ENCODE measurements at places on chromosomes 4 and X.

- no peak overlapping the region for H3K4me3 ChIP-seq
- no peaks in the 10 kb centered on the region for H3K4me1 ChIP-seq
- no peaks in the 10 kb centered on the region for H3K27me3 ChIP-seq
- H3K27ac ChIP-seq = no peak overlapping the region
These were observed 108.3 kb upstream of the DIAPH2 start for GRCh38 chrX:96576368-96576767.

DNA sequence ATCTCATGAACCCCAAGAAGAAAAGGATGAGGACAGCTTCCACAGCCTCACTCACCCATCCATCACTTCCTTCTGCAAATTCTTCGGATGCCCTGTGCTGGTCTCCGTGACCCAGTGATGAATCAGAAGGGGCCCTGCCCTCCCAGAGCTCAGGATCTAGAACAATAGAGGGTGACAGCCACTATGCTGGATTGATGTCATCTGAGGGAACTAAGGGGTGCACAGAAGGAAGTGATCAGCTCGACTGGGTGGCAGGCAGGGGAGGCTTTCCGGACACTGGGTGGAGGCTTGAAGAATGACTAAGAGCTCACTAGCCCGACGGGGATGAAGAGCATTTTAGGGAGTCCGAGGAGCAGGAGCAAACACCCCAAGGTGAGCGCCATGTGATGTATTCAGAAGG, 1.4 kb upstream of the ZNF185 start:
- no peak for DNase-seq
- peaks cover 12% of the 10 kb centered on the region for H3K27me3 ChIP-seq
- no peak overlapping the region for H3K27ac ChIP-seq
- H3K4me3 ChIP-seq = no peak overlapping the region
- no peaks in the 10 kb centered on the region for H3K36me3 ChIP-seq

DNA sequence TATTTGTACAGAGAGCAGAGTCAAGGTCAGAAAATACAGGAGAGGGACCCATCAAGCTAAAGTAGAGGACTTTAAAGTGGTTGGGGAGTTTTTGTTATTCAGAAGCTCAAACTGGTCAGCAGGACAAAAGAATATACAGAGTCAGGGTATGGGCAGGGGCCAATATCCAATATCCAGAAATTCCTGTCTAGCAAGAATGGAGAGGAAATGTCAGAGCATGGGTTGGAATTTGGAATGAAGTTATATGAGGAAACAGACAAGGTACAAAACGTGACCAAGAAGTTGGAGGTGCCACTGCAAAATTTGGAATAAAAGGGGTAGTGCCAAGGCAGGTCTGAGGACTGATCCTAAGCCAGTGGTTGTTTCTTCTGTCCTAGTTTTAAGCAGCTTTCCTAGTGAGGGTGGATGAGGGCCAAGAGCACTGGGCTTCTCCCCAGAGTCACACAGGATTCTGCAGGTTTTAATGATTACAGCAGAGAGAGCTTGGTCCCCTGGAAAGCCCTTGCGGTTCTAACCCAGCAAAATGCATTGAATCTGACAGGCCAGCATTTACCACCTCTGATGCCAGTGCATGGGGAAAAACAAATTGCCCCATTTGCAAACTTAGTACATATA, 304.7 kb upstream of the FTHL17 start:
- no peaks in the 10 kb centered on the region for H3K36me3 ChIP-seq
- DNase-seq = no peak
- no peak overlapping the region for H3K27ac ChIP-seq
- no peaks in the 10 kb centered on the region for H3K27me3 ChIP-seq

DNA sequence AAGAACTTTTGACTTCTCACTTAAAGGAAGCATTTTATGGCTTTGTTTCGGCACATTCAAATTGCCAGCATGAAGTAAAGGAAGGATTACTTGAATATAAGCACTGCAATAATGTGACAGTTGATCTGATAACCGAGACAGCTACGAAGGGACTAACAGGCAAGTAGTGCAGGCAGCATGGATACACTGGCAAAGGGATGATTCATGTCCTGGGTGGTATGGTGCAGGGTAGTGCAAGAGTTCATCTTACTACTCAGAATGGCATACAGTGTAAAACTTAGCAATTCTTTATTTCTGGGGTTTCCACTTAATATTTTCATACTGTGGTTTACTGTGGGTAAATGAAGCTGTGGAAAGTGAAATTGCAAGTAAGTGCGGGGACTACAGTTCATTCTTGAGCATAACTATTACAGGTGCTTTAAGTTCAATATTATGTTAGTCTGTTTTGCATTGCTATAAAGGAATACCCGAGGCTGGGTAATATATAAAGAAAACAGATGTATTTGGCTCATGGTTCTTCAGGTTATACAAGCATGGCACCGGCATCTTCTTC, 611.8 kb downstream of the SPOCK3 start:
- H3K4me3 ChIP-seq = no peak overlapping the region
- H3K36me3 ChIP-seq = no peaks in the 10 kb centered on the region
- DNase-seq = no peak
- H3K27me3 ChIP-seq = no peaks in the 10 kb centered on the region
- no peaks in the 10 kb centered on the region for H3K4me1 ChIP-seq

DNA sequence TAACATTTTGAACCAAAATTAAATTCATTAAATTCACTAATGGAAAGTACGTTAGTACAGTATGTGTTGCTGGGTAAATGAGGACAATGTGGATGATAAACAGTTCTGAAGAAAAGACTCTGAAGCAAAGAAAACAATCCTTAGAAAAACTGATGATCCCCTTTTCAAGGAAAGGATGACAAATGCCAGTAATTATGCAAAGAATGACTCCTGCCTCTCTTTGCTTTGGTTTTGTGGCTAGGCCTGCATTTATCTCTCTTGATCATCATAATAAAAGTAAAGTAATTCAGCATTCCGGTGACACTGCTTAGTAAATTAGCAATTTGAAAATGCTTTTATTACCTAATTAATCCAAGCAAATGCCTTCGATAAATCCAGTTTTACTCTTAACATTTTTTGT, 652.2 kb upstream of the DIPK2B start:
- H3K4me1 ChIP-seq = peaks cover 2% of the 10 kb centered on the region
- H3K4me3 ChIP-seq = no peak overlapping the region
- peaks cover 3% of the 10 kb centered on the region for H3K36me3 ChIP-seq
- H3K27ac ChIP-seq = no peak overlapping the region

DNA sequence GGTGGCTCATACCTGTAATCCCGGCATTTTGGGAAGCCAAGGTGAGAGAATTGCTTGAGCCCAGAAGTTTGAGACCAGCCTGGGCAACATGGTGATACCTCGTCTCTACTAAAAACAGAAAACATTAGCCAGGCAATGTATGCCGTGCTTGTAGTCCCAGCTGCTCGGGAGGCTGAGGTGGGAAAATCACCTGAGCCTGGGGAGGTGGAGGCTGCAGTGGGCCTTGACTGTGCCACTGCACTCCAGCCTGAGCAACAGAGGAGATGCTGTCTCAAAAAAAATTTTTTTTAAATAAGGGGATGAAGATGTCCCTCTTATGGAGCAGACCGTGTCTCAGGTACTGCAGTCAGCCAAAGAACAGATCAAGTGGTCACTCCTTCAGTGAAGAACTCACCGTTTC, 13.5 kb downstream of the CTAG1B start:
- peaks cover 5% of the 10 kb centered on the region for H3K27me3 ChIP-seq
- H3K4me1 ChIP-seq = no peaks in the 10 kb centered on the region
- no peak for DNase-seq
- no peak overlapping the region for H3K4me3 ChIP-seq
- no peak overlapping the region for H3K27ac ChIP-seq
- H3K36me3 ChIP-seq = no peaks in the 10 kb centered on the region

- H3K27me3 ChIP-seq = no peaks in the 10 kb centered on the region
- H3K36me3 ChIP-seq = no peaks in the 10 kb centered on the region
- H3K27ac ChIP-seq = no peak overlapping the region
- peaks cover 10% of the 10 kb centered on the region for H3K4me1 ChIP-seq
These were observed 33.3 kb downstream of the APBB2 start for GRCh38 chr4:41181037-41181436.

DNA sequence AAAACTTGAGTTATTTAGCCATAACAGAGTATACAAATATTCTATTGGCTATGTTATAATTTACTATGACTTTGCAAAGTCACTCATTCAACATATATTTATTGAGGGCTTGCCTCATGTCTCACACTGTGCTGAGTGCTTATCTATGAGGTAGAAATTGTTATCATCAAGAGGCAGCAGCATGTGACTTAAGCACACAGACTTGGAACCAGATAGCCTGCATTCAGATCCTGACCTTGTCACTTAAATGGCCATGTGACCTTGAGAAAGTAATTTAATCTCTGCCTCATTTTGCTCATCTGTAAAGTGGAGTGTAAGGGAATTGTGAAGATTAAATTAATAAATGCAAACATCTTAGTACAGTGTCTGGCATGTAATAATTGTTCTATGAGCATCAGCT, 10.1 kb upstream of the EXOSC9 start:
- H3K36me3 ChIP-seq = no peaks in the 10 kb centered on the region
- peaks cover 26% of the 10 kb centered on the region for H3K4me1 ChIP-seq
- no peaks in the 10 kb centered on the region for H3K27me3 ChIP-seq
- DNase-seq = peak; percentile 40

GRCh38 chr4:141140391-141141200, 7.3 kb upstream of the RNF150 start:
- no peak overlapping the region for H3K4me3 ChIP-seq
- no peaks in the 10 kb centered on the region for H3K27me3 ChIP-seq
- no peak for DNase-seq
- H3K4me1 ChIP-seq = no peaks in the 10 kb centered on the region

DNA sequence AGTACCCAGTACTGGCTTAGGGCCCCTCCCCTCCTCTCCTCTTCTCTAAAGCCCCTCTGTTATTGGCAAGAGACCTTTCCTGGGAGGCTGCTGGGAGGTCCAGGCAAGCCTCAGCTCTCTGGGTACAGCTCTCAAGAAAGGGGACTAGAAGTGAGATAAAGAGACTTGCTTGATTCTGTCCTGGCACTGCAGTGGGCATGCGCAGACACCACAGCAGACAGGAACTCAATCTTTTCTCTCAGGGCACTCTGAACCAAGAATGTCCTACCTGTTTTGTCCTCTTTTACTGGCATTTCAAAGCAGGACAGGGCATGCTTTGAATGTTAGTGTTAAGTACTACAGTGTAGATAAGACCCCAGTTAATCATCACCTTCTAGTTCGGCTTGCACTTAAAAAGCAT, 74.9 kb downstream of the NYX start:
- DNase-seq = no peak
- no peak overlapping the region for H3K4me3 ChIP-seq
- no peak overlapping the region for H3K27ac ChIP-seq
- H3K36me3 ChIP-seq = peaks cover 5% of the 10 kb centered on the region
- peaks cover 2% of the 10 kb centered on the region for H3K4me1 ChIP-seq

GRCh38 chr4:91127192-91127591, 1000.0 kb downstream of the CCSER1 start:
- H3K27me3 ChIP-seq = no peaks in the 10 kb centered on the region
- H3K27ac ChIP-seq = no peak overlapping the region
- no peak overlapping the region for H3K4me3 ChIP-seq
- no peaks in the 10 kb centered on the region for H3K36me3 ChIP-seq
- no peak for DNase-seq
- no peaks in the 10 kb centered on the region for H3K4me1 ChIP-seq

DNA sequence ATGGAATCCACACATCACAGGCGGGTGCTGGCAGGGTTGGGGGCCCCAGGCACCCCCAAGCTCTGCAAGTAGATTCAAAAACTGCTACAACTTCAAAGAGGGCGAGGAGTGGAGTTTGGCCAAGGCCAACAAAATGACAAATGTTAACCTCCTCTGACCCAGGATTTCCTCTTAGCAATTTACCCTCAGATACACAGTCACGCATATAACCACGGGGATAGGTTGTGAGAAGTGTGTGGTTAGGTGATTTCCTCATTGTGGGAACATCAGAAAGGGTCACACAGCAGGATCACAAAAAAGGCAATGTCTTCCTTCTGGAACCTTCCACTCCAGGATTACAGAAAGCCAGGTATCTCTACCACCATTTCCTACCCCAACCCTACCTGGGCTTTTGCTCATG, 62.4 kb downstream of the C4orf50 start:
- H3K4me1 ChIP-seq = no peaks in the 10 kb centered on the region
- peaks cover 10% of the 10 kb centered on the region for H3K27me3 ChIP-seq
- no peak for DNase-seq
- no peak overlapping the region for H3K4me3 ChIP-seq
